ENCODE measurements at places on chromosomes 11 and 22.

GRCh38 chr11:112318184-112318591, 57.5 kb upstream of the PLET1 start:
- no peak for DNase-seq

- DNase-seq: no peak
Measured at GRCh38 chr22:43999378-43999777, 24.7 kb upstream of the PARVB start.

DNA sequence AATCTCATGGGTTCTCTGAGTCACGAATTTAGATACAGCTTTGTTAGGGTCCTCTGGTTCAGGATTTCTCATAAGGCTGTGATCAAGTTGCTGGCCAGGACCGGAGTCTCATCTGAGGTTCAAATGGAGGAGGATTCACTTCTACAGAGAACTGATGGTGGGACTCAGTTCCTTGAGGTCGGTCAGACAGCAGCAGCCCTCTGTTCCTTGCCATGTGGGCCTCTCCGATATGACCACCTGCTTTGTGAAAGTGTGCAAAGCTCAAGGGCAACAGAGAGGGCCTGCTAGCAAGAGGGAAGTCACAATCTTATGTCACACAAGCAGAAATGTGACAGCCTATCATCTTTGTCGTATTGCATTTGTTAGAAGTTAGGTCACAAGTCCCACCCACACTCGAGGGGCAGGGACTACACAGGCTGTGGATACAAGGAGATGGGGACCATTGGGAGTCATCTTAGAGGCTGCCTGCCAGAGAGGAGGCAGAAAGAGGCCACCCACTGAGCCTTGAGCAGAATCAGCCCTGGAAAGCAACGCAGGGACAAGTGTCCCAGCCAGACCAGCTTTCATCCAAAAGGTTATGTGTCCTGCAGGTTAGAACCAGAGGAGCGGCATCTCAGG, 34.5 kb downstream of the RPUSD4 start:
- no peak for DNase-seq

DNA sequence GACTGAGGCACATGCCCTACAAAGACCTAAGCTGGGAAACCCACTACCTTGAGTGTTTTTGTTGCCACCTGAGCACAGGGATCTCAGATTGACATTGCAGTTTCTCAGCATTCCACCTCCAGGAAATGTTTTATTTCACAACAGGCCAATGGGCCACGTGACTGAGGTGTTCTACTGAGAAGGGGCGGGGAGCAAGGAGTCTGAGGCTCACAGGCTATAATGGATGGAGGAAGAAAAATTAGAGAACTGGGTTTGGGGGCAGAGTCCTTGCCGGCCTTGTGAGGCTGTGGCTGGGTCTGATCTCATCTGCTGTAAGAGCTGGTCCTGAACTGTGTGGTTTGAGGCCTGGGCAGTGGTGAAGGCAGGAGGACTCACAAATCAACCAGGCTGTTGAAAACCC, 40.7 kb downstream of the ZNF202 start:
- no peak for DNase-seq

GRCh38 chr22:21690401-21690801, 24.6 kb downstream of the PPIL2 start:
- peak; percentile 24 for DNase-seq

GRCh38 chr11:60515144-60515855, at the start of gene MS4A13:
Gene MS4A13, plus strand, starts transcription at chr11:60515392. Its CDS starts 2,692 bp downstream, at chr11:60518084.
- DNase-seq: no peak

- no peak for DNase-seq
Measured at GRCh38 chr22:40714499-40715337, 35.4 kb downstream of the MCHR1 start.

DNA sequence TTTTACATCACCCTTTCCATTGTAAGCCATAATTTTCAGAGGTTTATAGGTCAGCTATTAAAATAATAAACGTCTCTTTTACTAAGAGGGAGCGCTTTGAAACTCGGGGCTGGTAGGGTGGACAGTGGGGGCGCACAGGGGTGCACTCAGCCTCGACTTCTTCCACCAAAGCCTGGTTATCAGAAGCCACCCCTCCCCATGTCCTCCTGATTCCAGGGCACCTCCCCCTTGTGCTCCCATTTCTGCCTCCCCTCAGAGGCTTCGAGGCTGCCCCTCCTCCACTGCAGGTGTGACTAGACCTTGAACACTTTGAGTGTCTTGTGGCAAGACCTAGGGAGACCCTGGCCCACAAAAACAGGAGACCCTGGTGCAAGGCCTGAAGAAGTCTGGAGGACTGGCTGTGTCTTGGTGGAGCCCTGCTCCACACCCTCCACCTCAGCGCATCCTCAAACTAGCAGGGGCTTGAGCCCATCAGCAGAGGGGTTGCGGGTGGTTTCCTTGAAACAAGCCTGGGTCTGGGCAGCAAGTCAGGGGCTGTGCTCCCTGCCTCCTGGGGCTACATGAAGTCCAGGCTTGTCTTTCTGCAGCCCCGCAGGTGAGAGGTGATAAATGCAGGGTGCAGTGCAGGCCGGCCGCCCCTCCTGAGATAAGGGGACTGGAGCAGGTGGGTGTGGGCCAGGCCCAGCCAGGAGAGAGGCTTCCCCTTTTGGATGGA, 3.0 kb downstream of the CDKN1C start:
- DNase-seq: no peak

GRCh38 chr11:81010631-81011030, 1569.8 kb upstream of the TENM4 start:
- no peak for DNase-seq

- DNase-seq: no peak
Measured at GRCh38 chr11:68912254-68912653, 8.6 kb downstream of the IGHMBP2 start.

DNA sequence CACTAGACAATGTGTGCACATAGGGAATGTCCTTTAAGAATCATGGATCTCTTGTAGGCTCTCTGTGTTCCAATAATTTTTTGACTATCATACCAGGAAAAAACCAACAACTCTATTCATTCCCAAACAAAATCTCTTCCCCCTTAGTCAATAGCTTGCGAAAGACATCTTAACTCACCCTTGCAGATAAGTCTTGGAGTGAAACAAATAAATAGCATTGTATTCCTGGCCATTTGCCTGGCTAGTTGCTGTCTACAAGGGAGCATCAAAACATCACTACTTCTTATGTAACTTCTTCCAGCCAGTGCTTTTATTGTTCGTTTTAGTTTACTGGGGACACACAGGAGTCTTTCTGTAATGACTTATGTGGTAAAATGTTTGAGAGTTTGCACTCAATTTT, 29.4 kb downstream of the SCN3B start:
- no peak for DNase-seq

- no peak for DNase-seq
Measured at GRCh38 chr11:86265194-86265593, 20.6 kb downstream of the EED start.

DNA sequence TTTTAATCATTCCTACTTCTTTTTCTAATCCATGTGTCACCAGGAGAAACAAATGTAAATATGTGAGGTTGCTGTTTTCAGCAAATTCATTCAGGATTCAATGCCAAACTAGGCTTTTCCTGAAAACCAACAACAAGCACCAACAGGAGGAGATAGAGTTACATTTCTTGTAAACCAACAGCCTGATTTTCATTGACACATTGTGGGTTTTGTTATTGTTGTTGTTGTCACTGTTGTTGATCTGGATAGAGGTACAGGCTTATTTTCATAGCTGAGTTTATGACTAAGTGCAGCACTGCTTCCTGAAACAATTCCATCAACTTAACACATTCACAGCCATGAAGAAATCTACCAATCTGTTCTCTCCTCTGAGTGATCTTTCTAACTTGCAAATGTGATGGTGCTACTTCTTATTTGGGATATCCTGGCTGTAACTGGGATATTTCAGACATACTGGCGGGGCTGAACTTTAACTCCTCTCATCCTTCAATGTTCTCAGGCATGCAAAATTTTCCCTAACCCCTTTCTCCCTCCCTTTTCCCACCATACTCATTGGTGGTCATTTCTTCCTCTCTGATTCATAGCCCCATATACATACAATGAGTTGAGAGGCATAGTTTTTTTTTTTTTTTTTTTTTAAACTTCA, 65.5 kb downstream of the ME3 start:
- DNase-seq: no peak

DNA sequence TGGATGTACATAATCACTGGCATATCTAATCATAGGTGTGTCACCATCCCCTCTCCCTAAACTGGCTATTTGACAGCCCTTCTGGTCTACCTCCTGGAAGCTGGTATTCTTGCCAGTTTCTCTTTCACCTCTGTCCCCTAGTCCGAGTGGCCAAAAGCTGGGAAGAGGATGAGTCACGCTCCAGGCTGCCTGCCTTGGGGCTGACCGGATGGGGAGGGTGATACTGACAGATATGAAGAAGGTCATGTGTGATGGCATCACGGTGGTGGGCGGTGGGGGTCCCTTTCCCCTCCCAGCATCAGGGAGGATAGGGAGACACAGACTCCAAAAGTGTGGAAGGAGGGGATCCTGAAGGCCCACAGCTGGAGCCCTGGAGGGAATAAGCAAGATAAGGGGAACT, 4.8 kb downstream of the OAF start:
- DNase-seq: no peak

DNA sequence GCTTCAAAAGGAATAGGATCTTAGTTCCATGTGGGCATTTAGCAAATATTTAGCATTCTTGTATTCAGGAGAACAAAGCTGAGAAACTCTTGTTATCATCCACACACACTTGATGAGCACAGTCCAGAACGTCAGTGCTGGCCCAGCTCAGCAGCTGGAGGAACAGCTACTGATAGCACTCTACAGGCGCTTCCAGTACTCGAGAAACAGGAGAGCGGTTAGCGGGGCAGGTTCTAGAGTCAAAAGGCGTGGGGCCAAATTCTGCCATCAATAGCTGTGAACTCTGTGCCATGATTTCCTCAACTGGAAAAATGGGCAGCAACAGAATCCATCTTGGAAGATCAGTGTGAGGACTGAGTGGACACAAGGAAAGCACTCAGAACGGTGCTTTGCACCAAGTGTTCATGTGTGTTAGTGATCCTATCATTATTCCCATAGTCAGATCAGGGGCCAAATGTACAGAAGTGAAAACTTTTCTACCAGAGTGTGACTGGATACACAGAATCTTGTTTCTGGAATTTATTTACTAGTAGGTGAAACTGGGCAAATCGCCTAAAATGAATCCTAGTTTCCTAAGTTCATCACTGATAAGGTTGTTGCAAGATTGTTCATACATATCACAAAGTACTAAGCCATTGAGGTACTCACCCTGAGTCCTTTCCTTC, 3.2 kb downstream of the JOSD1 start:
- DNase-seq: no peak

DNA sequence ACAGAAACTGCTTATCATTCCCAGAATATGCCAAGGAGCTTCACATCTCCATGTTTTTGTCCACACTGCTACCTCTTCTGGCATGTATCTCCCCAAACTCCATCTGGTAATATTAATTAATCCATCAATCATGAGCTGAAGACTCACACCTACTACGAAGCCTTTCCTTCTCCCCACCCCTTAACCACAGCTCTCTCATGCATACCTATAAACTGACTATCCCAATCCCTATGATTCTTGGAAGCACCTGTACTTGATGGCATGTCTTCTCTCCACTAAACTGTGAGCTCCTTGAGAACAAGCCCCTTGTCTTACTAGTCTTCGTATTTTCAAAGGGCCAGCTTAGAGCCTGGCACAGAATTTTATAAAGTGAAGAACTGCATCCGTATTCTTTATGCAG, 47.3 kb downstream of the RELT start:
- no peak for DNase-seq

DNA sequence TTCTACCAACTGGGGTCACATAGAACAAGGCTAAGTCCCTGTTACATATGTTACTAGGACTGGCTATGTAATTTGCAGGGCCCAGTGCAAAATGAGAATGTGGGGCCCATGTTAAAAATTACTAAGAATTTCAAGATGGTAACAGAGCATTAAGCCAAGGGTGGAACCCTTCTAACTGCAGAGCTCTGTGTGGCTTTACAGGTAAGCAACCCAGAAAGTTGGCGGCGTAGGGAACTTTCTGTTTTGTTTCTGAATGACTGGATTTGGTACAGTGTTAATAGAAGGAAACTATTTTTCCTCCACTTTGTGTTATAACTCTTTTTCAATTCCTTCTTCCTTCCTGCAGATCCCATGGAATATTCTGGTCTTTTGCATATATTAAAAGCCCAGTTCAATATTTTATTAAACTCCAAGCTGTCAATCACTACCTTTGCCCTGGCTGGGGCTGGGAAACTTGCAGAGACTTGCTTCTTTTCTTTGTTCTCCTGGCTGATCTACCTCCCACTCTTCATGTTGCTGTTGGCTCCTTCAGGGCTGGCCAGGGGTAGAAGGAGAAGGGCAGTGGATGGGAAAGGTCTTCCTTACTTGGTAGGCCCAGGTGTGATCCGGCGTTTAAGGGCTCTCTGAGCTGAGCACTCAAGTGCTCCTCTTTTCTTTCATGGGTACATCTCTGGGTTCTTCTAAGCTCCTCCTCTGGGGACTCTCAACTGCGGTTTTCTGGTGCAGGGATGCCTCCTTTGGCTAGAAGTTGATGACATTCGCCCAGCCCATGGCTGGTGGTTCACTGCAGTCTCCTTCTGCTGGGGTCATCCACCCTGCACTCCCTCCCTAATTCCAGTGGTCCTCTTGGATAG, 67.7 kb downstream of the SNX19 start:
- DNase-seq: no peak

GRCh38 chr22:35625763-35626432, 8.8 kb upstream of the MB start:
- DNase-seq: no peak

GRCh38 chr22:22318723-22319465, 74.3 kb downstream of the VPREB1 start:
- no peak for DNase-seq

- no peak for DNase-seq
Measured at GRCh38 chr11:119625206-119625978, 103.6 kb downstream of the NECTIN1 start.

DNA sequence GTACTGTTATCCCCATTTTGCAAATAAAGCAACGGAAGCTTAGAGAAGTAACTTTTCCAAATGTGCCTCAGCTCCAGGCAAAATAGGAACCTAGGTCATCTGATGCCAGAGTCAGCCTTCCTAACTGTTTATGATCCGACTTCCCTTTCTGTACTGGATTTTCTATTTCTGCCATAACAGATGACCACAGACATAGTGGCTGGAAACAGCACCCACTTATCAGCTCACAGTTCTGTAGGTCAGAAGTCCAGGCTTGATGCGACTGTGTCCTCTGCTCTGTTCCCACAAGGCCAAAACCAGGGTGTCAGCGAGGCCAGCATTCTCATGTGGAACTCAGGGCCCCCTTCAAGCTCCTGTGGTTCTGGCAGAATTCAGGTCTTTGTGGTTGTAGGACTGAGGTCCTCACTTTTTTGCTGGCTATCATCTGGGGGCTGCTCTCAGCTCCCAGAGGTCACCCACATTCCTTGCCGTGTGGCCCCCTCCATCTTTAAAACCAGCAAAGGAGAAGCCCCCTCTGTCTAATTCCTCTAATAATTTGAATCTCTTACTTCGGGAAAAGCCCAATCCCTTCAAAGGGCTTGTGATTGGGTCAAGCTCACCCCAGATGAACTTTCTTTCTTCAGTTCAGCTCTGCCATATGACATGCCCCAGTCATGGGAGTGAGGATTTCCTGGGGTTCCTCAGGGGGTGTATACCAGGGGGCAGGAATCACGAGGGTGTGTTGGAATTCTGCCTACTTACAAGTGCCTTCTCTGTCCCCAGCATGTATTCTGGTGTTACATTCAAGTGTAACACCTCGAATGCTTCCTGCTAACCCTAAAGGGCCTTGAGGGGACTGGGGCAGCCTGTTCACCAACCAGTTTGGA, 15.3 kb downstream of the KCNJ5 start:
- DNase-seq: no peak

GRCh38 chr11:1920128-1920908, 815 bp downstream of the TNNT3 start:
- DNase-seq: no peak

- no peak for DNase-seq
Measured at GRCh38 chr11:14768526-14769188, 123.4 kb downstream of the CYP2R1 start.

All from CD4-positive, alpha-beta T cell treated with Interferon alpha-2 for 1 hour (primary cell).